ENCODE measurements at places on chromosomes 3 and 15.

DNA sequence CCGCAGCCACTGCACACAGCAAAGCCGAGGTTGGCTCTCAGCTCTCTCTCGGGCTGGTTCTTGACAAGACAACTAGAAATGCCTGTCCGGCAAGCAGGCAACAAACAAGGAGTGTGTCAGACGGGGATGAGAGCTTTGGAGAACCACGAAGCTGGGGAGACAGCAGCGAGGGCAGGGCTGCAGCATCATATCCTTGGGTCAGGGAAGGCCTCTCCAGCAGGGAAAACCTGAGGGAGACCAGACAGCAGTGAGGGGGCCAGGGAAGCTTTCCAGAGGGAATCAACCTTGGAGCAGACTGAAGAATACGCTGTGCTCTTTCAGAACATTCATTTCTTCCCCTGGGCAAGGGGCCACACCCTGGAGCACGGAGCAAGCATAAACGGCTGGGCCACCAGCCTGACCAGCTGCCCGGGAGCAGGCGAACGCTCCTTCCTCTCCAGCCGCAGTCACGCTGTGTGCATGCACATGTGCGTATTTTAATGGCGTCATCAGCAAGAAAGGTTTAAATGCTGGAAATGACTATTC is 58.7 kb downstream of the CHSY1 start:
- no peak for DNase-seq

GRCh38 chr3:169984292-169984691 is 17.7 kb downstream of the SEC62 start:
- DNase-seq: no peak

DNA sequence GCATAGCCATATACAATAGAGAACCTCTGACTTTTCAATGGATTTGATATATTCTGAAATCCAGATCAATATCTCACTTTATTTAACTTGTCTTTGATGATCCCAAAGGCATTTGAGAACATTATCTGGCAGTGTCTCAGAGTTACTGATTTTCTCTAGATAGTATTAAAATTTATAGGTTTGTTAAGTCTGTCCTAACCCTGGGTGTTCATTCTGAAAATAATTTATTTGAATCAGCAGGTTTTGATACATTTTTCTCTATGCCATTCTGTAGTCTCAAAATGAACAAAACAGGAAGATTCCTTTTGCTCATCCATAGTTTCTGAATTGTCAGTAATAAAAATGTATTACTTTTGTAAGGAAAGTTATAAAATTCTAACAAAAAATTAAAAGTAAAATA is 14.3 kb downstream of the CCR8 start:
- DNase-seq: no peak

- no peak for DNase-seq
These were observed 24.7 kb upstream of the MCTP2 start for GRCh38 chr15:94206463-94207167.

DNA sequence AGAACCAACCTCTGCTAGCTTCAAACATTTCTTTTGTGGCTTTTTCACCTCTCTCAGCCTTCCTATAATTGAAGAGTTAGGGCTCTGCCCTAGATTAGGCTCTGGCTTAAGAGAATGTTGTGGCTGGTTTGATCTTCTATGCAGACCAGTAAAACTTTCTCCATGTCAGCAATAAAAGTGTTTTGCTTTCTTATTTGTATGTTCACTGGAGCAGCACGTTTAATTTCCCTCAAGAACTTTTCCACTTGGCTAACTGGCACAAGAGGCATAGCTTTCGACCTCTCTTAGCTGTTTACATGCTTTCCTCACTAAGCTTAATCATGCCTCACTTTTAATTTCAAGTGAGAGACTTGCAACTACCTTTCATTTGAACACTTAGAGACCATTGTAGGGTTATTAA is 964.7 kb downstream of the ROBO2 start:
- DNase-seq: no peak

DNA sequence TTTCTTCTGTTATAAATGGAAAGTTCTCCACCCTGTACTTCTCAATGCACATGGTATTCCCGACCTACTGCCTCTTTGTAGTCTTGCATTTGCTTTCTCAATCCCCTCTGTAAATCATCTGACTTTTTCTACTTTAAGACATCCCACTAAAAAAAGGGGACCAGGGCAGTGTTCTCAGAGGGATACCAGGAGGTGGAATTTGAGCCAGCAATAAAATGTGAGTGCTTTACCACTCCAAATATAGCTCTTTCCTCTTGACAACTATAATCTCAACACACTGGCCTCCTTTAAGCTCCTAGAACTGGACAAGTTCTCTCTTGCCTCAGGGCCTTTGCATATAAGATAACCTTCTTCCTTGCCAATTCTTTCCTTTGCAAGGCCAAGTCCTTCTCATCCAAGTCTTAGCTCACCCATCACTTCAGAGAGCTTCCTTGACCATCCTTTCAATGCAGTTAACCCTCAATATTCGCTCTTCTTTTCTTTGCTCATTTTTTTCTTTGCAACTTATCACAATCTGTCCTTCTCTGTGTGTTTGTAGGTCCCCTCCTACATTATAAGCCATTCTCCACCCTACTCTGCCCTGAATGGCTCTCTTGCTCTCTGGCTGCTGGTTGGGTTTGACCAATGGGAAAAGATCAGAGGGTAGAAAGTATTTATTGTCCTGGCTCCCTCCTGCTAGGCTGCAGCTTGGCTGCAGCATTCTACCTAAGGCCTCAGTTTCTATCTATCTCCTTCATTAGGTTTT is 93.4 kb downstream of the PRICKLE2 start:
- DNase-seq: no peak
